ENCODE measurements at places on chromosomes 11 and 22.
A peak's percentile ranks its signal among the peaks of the same experiment; 100 is the strongest.

- no peak for DNase-seq
Measured at GRCh38 chr11:60127311-60127811, 38.9 kb downstream of the MS4A2 start.

DNA sequence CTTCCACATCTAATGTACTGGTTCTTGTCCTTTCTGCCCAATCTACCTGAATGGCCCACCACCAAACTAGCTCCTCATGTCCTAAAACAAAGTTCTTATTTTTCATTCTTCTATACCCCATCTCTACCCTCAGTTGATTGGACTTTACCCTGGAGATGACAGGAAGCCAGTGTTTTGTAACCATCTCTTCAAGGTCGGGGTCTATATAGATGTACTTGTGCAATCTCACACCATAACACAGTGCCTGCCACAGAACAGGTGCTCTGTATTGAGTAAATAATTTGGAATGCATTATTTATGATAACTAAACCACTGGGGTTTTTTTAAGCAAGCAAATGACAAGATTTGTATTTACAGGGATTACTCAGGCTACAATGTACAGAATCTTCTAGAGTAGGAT lies 76.7 kb upstream of the FAM181B start:
- DNase-seq: no peak

GRCh38 chr22:39593066-39593930 lies 22.7 kb downstream of the CACNA1I start:
- no peak for DNase-seq

GRCh38 chr11:133956650-133957633 lies at the start of gene IGSF9B:
Gene IGSF9B, minus strand, starts transcription at chr11:133956968. Its CDS starts 214 bp downstream, at chr11:133956754.
- no peak for DNase-seq

DNA sequence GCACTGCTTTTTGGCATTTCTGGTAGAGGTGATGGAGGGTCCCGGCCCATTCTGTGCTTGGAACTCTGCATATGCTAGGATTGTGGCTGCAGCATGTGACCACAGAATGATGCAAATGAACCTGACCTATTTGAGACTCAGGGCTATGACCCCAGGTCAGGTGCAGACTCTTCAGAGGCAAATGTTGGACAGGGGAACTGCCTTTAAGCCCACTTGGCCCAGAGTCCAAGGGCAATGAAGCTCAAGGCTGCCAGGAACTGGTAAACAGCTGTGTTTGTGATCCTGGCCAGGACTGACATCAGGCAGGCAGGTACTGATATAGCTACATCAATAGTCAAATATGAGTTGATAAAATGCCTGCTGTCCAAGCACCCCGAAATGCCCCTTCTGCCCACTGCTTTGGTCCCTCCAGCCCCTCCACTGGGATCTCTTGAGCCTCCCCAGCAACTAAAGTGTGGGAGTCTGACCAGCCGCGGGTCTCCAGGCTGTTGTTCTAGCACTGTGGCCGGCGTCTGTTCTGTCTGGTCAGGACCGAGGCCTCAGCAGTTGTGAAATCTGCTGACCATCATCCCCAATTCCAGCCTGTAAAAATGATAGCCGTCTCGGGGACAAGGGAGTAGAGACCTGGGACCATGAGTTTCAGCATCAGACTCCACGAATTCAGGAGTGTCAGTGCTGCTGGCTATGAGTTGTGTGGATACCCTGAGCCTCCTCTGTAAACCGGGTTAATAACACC lies 82.4 kb upstream of the EIF3D start:
- no peak for DNase-seq

- DNase-seq: no peak
Measured at GRCh38 chr11:45229401-45230020, 56.6 kb downstream of the SYT13 start.

- DNase-seq: no peak
Measured at GRCh38 chr11:128346804-128347203, 240.6 kb downstream of the ETS1 start.

DNA sequence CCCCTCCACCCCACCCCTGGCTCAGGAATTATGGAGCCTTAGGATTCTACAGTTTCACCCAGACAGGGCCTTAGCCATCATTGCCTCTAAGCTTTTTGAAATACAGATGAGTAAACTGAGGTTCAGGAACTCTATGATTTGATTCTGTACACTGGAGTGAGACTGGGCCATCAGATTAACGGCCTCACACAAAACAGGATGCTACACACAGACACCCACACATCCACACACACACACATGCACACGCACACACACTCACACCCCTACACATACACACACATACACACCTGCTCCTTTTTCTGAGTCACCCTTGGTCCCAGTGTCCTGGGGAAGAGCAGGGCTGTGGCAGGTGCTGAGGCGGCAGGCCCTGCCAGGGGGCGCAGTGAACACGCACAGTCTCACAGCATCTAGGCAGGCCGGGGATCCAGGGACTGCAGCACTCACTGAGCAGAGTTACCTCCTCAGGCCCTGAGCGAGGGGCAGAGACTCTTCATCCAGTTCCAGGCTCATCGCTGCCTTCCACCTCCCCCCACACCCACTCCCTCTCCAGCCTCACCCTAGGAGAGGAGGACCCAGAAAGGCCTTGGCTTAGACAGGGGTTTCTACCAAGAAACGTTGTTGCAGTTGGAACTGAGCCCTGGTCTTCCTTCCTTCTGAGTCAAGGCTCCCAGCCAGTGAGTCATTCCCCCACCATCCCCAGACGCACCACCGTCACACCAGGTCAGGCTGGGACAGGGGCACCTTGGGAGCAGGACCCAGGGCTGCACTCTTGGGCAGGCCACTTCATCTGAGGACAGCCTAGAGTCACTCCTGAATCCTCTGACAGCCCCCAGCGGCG lies 89.8 kb upstream of the PARVA start:
- peak; percentile 86 for DNase-seq

Measured in HFF-Myc (cell line).